ENCODE measurements at places on chromosomes 4 and X. TPM values are rescaled to one million over a fixed set of nuclear protein-coding genes. Genes with fewer than 3 reads are reported as not detected.

GRCh38 chr4:189850239-189850856, 90.3 kb upstream of the FRG1 start:
- DNase-seq = no peak

- DNase-seq = no peak
These were observed 89.5 kb downstream of the LCORL start for GRCh38 chr4:17932041-17932440.

The TBC1D9 gene
- 8.2 TPM for total RNA-seq

- DNase-seq = no peak
These were observed 131.4 kb downstream of the CHIC2 start for GRCh38 chr4:53932796-53933610.

DNA sequence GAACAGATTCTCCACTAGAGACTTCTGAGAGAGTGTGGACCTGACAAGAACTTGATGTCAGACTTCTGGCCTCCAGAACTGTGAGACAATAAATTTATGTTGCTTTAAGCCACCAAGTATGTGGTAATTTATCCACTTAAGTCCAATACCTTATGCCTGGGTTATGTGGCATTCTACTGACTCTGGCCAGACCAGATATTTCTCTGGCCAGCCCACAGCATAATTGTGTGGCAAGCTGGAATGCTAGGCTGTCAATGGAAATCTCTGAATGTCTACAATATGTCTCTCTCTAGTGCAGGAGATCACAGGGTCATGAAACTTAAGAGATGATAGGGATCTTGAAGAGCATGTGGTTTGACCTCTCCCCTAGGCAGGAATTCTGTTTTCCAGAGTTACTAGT, 251.0 kb downstream of the ZNF674 start:
- DNase-seq = no peak

The MAGEB3 gene
- total RNA-seq = not detected

The CXCL11 gene
- total RNA-seq = not detected

The EIF4E gene
- total RNA-seq = 28.9 TPM

DNA sequence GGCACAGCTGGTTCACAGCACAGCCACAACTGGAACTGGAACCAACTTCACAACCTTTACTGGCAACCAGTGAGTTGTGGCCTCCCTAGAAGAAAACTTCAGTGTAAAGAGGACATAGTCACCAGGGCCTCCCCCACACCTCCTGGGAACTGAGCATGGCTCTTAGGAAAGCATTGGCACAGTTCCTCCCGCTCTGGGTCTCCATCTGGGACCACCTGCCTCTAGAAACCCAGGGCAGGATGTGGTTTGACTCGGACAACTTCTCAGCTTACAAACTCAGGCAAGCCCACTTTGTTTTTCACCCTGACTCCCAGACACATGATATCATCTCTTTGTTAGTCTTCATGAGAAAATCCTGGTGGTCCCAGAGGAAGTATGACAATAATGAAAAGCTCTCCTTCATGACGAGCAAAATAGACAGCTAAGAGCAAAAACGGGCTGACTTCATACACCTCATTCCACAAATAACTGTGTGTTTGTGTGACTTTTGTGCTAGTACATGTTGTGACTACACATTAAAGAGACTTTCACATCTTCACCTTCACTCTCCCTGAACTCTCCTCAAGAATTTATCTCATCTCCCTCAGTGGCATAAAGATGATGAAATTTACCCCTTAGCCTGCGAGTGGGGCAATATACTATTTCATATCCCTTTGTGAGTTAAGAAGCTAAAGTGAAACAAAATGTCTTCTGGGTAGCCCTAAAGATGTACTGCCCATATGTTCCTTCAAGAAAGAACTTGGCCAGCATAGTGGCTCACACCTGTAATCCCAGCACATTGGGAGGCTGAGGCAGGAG, 75.4 kb downstream of the SH3KBP1 start:
- DNase-seq = no peak

DNA sequence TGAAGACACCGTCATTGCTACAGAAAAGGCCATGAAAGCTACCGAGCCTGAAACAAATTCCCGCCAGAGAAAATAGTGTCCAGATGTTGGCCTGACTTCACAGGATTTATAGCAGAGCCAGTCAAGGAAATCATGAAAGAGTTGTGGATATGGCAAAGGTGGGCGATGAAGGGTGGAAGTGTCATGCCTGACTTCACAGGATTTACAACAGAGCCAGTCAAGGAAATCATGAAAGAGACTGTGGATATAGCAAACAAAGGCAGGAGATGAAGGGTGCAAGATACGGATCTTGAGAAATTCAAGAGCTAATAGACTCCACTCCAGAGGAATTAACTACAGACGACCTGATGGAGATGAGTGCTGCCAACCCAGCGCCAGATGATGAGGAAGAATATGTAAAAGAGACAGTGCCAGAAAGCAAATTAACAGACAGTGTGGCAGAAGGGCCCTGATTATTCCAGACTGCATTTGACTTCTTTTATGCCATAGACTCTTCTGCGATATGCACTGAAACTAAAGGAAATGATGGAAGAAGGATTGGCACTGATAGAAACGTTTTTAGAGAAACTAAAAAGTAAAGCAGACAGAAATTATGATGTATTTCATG, 17.2 kb downstream of the TRMT44 start:
- DNase-seq = no peak

The NSDHL gene
- 17.6 TPM for total RNA-seq

The UCP1 gene
- not detected for total RNA-seq

The PAK3 gene
- total RNA-seq = 0.79 TPM

- no peak for DNase-seq
These were observed 84.3 kb upstream of the AFF2 start for GRCh38 chrX:148416142-148416541.

- DNase-seq = no peak
These were observed 404.1 kb downstream of the MAPK10 start for GRCh38 chr4:85955620-85956292.

The ADGRL3 gene
- 5.7 TPM for total RNA-seq

The NUDT9 gene
- total RNA-seq = 25.7 TPM

- no peak for DNase-seq
These were observed 233.8 kb downstream of the FSTL5 start for GRCh38 chr4:161929956-161930355.

The SSX3 gene
- total RNA-seq = not detected

The MAP7D3 gene
- total RNA-seq = 4.0 TPM

The TMEM150C gene
- not detected for total RNA-seq

The ZMAT1 gene
- total RNA-seq = 0.40 TPM

The TEX11 gene
- total RNA-seq = not detected

GRCh38 chrX:129566073-129566472, 26.0 kb downstream of the OCRL start:
- DNase-seq = no peak

The CAPN6 gene
- total RNA-seq = 1.8 TPM

- DNase-seq = no peak
These were observed 2088.7 kb upstream of the AGA start for GRCh38 chr4:179530958-179531357.

DNA sequence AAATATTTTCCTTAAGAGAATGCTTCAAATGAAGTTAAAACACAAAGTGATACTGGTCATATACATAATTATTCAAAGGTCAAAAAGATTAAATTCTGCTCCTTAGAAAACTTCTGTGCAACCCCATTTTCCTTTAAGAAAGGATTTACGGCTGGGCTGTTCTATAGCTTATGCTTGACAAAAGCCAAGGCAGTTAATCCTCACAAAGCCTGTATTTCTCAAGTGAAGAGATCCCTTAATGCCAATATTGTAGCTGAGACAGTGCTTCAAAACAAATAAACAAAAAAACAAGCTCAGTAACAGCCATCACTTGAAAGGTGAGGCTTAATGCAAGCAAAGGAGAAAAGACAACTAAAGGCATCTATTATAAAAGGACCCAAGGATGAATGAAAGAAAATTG, 42.5 kb downstream of the BTC start:
- DNase-seq = no peak

- DNase-seq = no peak
These were observed 6.1 kb downstream of the RPS3A start for GRCh38 chr4:151105454-151106032.

DNA sequence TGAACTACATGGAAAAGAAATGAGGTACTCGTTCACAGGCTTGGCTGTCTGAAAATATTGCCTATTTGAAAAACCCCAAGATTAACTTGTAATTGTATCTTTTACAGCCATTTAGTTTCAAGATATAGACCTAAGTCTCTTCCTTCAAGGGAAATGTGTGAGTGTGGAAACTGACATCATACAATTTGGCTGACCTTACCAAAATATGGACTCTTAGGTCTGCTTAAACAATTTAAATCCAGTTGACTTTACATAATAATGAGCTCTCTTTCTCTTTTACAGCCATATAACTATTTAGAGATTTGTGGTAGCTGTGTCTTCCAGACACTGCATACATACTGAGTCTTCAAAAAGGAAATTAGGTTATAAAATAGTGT, 186.9 kb downstream of the NR3C2 start:
- no peak for DNase-seq

The RUFY3 gene
- total RNA-seq = 55.9 TPM

The DCAF4L1 gene
- 0.14 TPM for total RNA-seq

The TMEM144 gene
- total RNA-seq = 2.2 TPM

GRCh38 chr4:145308598-145308997, 128.2 kb upstream of the OTUD4 start:
- DNase-seq = no peak

DNA sequence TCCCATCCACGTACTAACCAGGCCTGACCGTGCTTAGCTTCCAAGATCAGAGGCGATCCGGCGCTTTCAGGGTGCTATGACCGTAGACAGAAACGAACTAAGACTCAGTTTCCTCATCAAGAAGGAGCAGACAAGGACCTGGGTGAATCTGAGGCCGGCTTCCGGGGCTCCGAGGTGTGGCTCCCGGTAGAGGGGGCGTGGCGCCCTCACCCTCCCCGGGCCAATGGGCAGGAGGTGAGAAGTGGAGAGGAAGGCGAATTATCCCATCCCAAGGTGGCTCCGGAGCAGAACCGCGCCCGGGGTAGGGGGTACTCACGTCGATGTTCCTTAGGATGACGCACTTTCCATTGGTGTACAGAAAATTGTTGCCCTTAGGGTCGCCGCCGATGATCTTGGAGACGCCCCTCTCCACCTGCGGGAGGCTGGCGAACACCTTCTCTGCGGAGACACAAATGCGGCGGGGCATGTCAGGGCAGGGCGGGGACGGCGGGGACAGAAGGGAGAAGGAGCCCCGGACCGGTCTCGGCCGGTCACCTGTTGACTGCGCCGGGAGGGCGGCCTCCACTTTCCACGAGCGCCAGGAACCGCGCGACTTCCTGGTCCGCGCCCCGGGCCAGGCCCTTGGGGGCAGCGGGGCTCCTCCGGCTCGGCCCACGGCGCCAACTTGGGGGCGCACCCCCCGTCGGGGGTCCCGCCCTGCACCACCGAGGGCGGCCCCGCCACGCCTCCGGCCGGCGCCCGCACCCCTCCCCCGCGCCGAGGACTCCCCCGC, 616 bp downstream of the WDR1 start:
- DNase-seq = peak; percentile 87

DNA sequence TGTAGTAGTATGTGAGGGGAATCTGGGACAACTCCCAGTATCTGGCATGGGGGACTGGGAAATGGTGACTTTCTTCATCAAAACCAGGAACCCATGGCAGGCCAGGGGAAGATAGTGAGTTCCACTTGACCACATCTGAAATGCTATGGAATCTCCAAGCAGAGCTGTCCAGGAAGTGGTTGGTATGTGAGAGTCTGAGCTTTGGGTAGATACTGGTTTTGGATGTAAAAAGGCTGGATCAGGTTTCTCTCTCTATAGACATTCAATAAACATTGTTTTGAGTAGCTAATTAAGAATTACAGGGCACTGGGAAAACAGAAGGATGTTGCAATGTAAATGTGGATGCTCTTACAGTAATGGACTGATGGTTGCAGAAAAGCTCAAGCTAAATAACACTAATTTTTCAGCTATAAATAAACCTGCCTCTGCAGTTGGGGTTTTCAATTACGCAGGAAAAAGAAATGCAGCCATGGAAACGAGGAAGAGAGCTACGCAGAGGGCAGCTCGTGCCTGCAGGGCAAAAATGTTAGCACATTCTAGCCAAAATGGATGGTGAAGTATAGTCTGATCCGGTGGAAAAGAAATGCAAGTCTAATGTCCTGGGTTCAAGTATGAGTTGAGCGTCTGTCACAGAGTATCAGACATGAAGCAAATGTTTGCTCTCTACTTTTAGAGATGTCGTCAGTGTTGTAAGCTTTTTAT, 13.4 kb upstream of the CHRNA9 start:
- DNase-seq = no peak

The ATP1B4 gene
- total RNA-seq = not detected

The CXorf65 gene
- total RNA-seq = not detected

- no peak for DNase-seq
These were observed 53.2 kb upstream of the TBC1D14 start for GRCh38 chr4:6856391-6856790.

DNA sequence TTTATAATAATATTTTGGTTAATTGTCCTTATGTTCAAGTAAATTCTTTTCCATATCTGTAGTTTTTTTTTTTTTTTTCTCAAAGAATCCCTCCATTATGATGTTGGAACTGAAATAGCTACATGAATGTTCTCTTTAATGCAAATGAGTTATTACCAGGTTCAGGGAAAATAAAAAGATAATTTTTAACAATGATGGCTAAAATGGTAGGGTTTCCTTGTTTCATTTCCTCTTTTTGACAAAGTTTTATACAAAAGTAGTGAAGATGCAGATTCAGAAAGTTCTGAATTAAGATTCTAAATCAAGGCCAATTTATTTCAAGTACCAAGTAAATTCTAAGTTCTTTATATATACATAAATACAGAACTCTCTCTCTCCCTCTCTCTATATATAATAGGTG, 779.0 kb upstream of the INTU start:
- DNase-seq = no peak

GRCh38 chr4:18342847-18343246, 321.3 kb upstream of the LCORL start:
- DNase-seq = no peak

DNA sequence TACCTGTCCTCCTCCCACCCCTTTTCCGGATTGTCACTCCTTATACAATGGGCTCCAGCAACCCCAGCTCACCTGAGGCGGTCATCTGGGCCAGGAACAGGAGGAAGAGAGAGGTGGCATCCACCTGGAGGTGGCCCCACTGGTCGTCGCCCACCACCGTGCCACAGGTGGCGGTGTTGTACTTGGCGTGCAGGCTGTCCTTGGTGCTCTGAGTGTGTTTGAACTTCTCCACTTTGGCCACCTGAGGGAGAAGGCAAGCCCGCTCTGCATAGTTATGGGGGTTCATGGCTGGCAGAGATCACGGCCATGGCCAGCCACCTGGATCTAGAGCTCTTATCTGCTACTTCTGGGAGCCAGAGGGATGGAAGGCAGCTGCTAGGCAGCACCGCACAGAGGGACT, 32.9 kb downstream of the PHKA2 start:
- no peak for DNase-seq

The DUSP21 gene
- not detected for total RNA-seq

DNA sequence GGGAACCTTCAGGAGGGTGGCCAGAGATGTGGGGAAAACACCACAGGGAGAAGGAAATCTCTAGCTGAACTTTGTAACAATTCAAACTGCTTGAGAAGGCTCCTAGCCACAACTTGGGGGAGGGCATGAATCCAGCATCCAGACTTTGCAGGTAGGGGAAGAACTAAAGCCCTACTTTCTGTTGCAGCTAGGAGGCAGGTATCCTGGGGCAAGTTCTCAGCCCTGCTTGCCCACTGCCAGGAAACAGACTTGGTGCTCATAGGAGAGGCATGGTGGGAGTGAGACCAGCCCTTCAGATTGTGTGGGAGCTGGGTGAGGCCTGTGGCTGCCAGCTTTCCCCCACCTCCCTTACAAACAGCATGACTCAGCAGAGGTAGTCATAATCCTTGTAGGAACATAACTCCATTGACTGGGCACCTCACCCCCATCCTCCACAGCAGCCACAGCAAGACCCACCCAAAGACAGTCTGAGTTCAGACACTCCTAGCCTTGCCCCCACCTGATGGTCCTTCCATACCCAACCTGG, 209.5 kb upstream of the CPEB2 start:
- no peak for DNase-seq

The OTUD6A gene
- not detected for total RNA-seq

The FRG2 gene
- total RNA-seq = not detected
